ENCODE measurements at places on chromosomes 11 and 22.
A peak's percentile ranks its signal among the peaks of the same experiment; 100 is the strongest.

DNA sequence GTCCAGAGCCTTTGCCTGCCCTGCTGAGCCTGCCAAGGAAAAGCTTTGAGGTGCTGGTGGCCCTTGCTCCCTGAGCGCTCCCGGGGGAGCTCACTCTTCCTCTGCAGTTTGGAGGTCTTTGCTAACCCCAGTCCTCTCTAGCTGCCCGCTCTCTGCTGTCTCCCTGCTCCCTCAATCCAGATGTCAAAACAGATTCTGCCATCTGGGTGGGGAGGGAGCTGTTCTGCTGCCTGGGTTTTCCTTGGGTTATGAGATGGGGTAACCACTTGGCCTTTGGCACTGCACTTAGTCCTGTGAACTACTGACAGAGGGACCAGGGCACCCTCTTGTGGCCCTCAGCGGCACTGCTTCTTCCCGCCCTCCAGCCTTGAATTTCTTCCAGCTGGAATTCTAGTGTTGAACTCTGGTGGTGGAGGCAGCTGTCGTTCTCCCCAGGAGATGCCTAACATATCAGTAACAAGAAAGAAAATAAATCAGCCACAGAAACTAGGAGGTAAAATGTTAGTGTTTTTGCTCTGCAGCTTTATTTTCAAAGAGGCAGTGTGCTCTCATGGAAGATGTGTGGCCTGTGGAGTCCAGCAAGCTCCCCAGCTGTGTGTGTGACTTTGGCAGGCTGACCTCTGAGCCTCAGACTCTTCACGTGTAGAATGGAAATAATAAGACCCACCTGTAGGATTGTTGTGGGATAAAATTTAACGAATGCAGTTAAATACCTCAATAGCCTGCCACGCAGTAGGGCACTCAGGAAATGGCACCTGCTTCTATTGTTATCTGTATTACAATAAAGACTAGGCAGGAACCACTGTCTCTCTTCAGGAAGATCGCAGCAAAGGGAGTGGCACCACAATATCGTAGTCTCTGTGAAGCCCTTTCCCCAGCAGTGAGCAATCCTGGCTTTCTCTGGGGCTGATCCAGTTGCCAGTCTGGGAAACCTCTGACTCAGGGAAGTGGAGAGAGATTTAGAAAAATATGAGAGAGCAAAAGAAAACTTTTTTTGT is 23.4 kb downstream of the ARFGAP2 start:
- no peak for DNase-seq

- DNase-seq, result peak; percentile 13
Observed at GRCh38 chr11:65279741-65280440, 18.1 kb downstream of the POLA2 start.

DNA sequence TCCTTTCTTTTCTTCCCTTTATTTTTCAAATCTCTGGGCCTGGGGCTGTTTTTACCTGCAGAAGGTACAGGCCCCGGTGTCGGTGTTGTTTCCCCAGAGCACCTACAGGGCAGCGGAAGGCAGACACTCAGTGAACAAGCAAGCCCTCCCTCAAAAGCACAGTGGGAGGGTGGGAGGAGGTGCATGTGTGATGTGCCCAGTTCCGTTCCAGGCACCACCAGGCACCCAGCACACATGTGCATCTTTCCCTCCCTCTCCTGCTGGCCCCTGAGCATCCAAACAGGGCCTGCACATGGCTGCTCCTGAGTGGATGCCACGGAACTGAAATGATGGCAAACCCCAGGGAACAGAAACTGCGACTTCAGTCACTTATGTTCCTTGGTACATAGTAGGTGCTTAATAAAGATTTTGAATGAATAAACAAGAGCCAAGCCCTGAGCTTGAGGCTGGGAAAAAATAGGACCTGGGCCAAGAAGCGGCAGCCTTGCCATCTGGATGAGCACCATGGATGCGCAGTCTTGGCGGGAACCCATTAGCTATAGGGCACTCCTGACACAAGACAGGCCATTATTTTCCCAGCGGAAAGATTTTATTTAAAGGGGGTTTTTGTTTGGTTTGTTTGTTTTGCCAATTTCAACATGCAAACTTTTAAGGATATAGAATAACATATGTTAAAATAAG is 47.8 kb downstream of the ARRB1 start:
- DNase-seq, result no peak

GRCh38 chr11:64224891-64225607 is 937 bp downstream of the TRPT1 start:
- no peak for DNase-seq

DNA sequence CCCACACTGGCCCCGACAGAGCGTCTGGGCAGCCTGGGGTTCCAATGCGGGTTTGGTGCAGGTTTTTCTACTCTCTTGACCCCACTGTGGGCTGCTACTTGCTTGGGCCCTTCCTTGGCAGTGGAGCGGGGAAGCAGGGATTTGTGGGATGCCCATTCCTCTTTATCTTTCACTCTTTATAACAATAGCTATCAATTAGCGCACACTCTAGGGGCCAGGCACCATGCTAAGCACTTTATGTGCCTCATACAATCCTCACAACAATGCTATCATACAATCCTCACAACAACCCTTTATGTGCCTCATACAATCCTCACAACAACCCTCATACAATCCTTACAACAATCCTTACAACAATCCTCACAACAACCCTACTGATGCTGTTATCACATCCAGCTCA is 12.7 kb downstream of the ACCS start:
- no peak for DNase-seq

DNA sequence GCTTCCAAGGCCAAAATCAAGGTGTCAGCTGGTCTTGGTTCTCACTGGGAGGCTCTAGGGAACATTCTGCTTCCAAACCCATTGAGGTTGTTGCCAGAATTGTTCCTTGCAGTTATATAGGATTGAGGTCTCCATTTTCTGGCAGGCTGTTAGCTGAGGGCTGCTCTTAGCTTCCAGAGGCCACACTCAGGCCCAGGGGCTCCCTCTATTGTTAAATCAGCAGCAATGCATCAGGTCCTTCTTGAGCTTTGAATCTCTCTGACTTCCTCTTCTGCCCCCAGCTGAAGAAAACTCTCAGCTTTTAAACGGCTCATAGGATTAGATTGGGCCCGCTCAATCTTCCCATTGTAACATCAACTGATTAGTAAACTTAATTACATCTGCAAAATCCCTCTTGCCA is 39.3 kb upstream of the BSX start:
- no peak for DNase-seq

GRCh38 chr11:13440100-13440855 is 22.7 kb downstream of the BTBD10 start:
- no peak for DNase-seq

DNA sequence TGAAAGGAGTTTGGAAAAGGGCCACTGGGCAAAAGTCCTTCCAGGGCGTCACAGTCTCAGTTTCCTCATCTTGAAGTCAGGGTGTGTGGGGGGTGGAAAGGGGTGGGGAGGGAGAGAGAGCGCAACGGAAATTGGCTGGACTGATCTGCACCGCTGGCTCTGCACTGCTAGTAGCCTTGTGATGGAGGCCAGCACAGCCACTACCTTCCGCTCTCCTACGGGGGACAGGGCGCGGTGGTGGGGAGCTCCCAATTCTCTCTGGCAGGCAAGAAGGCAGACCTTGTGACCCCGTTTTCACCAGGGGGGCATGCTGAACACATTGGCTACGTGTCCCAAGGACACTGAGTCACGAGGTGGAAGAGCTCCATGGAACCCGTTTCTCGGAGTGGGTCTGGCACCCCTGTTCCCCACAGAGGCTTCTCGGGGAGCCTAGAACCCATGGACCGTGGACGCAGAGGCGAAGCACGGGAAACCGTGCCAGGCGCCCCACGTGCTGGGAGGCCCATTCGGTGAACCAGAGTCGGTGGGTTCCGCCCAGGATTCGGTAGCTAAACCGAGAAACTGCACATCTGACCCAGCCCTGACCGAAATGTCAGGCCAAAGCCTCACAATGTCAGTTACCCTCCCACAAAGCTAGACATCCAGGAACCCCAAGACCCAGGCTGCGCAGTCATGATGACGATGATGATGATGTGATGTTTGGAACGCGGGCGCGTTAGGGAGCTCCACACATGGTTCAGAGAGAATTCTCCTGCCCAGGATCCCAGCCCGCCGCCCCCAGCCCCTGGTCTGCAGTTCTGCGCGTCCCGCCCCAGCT is 28.3 kb upstream of the WNT11 start:
- peak; percentile 20 for DNase-seq

DNA sequence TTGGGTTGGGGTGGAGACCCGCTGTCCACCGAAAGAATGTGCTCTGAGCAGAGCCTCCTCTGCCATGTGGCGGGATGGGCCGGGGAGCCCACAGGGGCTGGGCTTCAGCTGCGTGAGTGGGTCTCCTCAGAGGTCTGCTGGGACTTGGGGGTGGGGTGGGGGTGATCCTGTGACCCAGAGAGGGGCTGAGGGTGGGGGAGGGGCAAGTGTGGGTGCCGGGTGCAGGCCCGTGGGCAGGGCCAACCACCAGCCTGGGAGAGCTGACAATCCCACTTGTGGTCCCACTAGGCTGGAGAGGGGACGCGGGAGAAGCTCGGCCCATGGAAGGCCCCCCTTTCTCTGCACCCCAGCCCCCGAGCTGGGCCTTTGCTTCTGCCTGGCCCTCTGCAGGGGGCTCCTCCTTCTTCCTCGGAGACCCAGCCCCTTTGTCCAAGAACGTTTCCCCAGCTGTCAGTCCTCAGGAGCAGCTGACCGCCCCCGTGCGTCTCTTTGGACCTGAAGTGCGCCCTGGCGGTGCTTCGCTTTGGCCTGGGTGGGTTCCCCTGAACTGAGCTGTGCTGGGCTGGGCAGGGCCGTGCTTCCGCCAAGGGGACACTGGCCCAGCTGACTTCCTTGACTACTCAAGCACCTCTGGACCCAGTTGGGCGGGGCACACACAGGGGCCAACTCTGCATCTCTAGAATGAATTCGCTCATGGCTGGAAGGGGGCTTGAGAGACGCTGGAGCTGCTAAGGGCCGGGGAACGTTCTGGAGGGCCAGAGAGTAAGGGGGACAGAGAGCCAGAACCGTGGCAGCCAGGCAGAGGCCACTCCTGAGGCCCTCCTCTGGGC is 30.2 kb downstream of the OSBPL5 start:
- no peak for DNase-seq

DNA sequence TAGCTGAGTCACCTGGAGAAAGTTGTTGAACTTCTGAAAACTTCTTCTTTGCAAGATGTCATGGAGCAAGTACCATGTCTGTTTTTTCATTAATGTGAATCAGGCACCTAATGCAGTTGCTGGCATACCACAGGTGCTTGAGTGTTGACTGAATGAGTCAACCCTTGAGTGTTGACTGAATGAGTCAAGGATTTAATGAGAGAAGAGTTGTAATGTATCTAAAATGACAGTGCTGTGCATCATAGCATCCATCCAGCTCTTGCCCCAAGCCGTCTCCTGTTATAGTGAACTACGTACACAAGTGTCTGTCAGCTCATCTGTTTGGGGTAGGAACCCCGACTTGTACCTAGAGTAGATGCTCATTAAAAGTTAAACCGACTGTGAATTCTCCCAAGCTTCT is 93.1 kb downstream of the CWC15 start:
- no peak for DNase-seq

GRCh38 chr22:49499433-49500075 is 328.1 kb downstream of the BRD1 start:
- no peak for DNase-seq

DNA sequence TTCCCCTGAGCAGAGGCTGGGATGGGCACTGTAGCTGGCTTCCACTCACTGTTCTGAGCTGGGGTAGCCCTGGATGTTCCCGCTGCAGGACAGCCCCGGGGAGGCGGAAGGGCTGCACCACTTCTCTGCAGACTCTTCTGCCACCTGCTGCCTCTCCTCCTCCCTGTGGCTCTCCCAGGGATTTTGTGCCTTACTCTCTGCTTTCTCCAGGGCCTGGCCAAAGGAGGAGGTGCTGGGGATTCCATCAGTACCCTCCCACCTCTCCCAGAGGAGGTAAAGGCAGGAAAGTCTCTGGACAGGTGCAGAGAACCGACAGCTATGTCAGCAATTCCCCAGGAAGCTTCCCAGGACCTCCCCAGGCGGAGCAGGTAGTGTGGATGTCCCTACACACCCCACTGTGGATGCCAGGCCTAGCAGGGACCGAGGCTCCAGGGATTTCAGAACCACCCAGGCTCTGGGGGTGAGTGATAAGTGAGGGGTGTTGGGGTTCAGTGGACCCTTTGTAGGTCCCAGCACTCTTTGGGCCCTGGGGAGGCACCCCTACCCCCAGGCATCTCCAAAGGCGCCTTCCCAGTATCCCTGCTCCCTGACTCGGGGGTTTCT is 11.3 kb downstream of the DUSP8 start:
- DNase-seq, result no peak

GRCh38 chr22:32932176-32932575 is 126.0 kb downstream of the SYN3 start:
- DNase-seq, result no peak

DNA sequence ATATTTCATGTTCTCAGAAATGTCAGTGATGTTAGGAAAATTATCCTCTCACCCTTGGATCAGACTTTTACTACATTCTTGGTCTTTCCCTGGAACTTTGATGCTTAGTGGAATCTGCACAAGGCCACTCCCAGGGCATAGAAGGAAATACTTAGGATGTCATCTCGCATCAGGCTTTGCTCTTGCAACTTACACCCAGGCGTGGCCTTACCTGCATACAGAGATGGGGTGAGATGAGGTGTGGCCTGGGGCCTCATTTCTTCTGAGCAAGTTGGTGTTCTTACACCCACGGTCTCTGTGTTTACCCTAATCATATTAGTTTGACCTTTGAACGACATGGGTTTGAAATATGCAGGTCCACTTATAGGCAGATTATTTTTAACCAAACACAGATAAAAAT is 19.0 kb upstream of the OR52K2 start:
- no peak for DNase-seq

GRCh38 chr22:31753005-31753633 is 700 bp upstream of the DEPDC5 start:
- DNase-seq, result no peak

GRCh38 chr22:42270176-42270509 is 310 bp downstream of the TCF20 start:
- DNase-seq, result peak; percentile 18

DNA sequence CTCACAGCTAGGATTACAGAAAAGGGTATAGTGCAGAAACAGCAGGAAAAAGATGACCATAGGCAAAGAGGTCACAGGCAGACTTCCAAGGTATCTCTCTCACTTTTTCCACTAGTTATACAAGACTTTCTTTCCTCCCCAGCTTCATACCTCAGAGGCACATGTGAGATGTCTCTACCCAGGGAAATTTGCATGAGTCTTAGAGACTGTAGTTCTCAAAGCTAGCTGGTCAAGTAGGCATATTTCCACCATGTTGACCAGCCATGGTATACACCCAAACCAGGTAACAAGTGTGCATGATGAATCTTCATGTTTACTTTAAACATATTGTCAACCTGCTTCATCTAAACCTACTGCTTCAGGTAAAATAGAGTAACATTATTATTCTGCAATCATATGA is 27.9 kb downstream of the PRMT3 start:
- DNase-seq, result no peak

DNA sequence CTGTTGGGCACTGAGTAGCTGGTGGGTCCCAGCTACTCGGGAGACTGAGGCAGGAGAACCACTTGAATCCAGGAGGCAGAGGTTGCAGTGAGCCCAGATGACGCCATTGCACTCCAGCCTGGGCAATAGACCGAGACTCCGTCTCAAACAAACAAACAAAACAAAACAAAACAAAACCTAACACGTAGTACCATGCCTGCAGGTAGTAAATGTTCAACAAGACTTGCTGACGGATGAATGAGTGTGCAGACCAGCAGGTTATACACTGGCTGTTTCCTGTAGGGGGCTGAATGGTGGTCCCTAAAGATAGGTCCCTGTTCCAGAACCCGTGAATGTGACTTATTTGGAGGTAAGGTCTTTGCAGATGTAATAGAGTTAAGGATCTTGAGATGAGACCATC is 12.8 kb upstream of the MRGPRD start:
- no peak for DNase-seq
